ENCODE measurements at places on chromosomes 6 and 20. TPM values are rescaled to one million over a fixed set of nuclear protein-coding genes. Genes with fewer than 3 reads are reported as not detected.

GRCh38 chr6:39169448-39170344 lies 54.7 kb upstream of the SAYSD1 start:
- H3K27me3 ChIP-seq: no peaks in the 10 kb centered on the region
- no peak overlapping the region for H3K4me3 ChIP-seq
- no peaks in the 10 kb centered on the region for H3K4me1 ChIP-seq
- peak; percentile 85 for DNase-seq
- no peaks in the 10 kb centered on the region for H3K36me3 ChIP-seq
- H3K27ac ChIP-seq: no peak overlapping the region

- no peak overlapping the region for H3K4me3 ChIP-seq
- H3K27ac ChIP-seq: no peak overlapping the region
- H3K27me3 ChIP-seq: peaks cover 13% of the 10 kb centered on the region
- no peaks in the 10 kb centered on the region for H3K4me1 ChIP-seq
- no peaks in the 10 kb centered on the region for H3K36me3 ChIP-seq
These were observed 79.1 kb upstream of the FOXP4 start for GRCh38 chr6:41467061-41467460.

GRCh38 chr20:41454250-41454649 lies 87.6 kb upstream of the EMILIN3 start:
- peaks cover 13% of the 10 kb centered on the region for H3K36me3 ChIP-seq
- no peak for DNase-seq
- H3K4me1 ChIP-seq: no peaks in the 10 kb centered on the region
- no peak overlapping the region for H3K27ac ChIP-seq
- H3K4me3 ChIP-seq: no peak overlapping the region

Gene RPN2
- 175 TPM for total RNA-seq

Data from kidney (tissue), 22 donors.